ENCODE measurements at places on chromosomes 5 and 9.

DNA sequence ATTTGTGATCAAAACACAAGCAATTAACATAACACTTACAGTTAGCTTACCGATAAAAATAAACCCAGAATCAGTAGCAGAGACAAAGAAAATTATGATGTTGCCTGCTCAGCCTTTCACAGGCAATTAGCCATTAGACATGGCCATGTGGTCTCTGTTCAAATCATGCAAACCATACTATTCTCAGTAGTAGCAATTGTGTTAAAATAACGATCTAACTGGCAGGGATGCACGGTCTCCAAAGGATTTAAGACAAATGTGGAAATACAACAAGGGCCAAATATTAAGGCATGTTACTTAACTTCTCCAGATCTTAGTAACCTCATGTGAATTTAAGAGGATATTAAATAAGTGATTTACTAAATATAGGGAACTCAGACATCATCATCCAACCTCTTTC is 59.5 kb downstream of the PTBP3 start:
- DNase-seq = no peak

GRCh38 chr5:159227452-159227851 is 18.1 kb upstream of the RNF145 start:
- DNase-seq = no peak

GRCh38 chr9:116032683-116033440 is 120.7 kb upstream of the PAPPA start:
- no peak for DNase-seq

DNA sequence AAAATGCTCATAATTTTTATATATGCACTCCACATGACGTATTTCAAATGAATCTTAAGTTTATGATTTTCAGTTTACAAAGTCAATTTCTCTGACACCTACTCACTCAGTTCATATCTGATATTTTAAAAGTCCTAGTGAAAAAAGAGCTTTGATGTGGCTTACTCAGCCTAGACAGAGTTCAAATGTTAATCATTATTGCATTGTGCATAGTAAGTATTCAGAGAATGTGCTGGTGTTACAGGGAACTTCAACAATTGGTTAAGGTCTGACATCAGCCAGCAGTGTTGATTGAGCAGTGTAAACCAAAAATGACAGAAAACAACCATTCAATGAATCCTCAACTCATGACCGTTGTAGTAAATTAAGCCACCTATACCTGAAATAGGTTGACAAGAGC is 147.2 kb upstream of the LHFPL2 start:
- no peak for DNase-seq

- no peak for DNase-seq
Observed at GRCh38 chr9:125462861-125463291, 201.2 kb downstream of the GAPVD1 start.

- no peak for DNase-seq
Observed at GRCh38 chr9:103355000-103355399, 359.9 kb downstream of the CYLC2 start.

DNA sequence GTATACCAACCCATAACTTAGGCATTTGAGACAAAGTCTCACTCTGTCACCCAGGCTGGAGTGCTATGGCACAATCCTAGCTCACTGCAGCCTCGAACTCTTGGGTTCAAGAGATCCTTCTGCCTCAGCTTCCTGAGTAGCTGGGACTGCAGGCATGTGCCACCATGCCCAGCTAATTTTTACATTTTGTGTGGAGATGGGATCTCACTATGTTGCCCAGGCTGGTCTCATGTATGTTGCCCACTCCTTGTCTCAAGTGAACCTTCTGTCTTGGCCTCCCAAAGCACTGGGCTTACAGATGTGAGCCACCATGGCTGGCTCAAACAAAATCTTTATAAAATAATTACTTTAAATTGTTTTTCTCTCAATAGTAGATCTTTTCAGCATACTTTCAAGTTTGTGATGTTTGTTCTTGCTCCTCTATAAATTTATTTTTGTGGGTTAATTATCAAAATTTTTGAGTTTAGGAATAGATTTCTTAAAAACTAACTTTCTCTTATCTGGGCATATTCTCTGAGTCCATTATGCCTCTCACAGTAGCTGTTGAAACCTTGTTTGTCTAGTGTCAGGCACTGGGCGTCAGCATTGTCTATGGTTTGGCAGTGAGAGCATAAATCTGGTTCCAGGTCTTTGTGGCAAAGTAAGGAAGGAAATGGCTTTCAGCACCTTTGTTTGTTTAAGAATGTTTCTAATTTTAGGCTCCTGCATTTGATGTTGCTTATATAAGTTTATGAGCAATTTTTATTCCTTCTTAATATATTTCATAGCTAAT is 38.7 kb downstream of the NLN start:
- DNase-seq = no peak

DNA sequence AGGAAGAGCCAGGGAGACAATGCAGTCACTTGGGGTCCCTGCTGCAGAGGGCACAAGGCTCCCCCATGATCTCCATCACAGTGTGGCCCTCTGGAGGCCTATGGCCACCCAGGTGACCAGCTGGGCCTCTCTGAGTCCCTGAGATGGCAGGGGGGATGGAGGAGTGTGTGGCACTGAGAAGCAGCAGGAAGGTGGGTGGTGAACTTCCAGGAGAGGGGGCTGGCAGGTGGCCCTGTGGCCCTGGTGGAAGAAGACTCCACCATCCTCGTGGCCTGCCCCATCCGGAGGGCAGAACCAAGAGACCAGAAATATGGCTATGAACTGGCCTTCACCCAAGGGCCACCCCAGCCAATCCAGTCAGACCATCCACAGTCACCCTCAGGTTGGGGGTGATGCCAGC is 31.7 kb upstream of the AFAP1L1 start:
- no peak for DNase-seq

- DNase-seq = no peak
Observed at GRCh38 chr5:39190311-39191102, 28.9 kb downstream of the FYB1 start.

- peak; percentile 34 for DNase-seq
Observed at GRCh38 chr5:36688722-36689121, 82.3 kb downstream of the SLC1A3 start.

GRCh38 chr9:100602342-100602801 is 24.5 kb downstream of the CAVIN4 start:
- DNase-seq = peak; percentile 46

- no peak for DNase-seq
Observed at GRCh38 chr5:143019614-143020515, 249.7 kb downstream of the ARHGAP26 start.

GRCh38 chr9:38089387-38090165 is 20.5 kb upstream of the SHB start:
- DNase-seq = no peak

DNA sequence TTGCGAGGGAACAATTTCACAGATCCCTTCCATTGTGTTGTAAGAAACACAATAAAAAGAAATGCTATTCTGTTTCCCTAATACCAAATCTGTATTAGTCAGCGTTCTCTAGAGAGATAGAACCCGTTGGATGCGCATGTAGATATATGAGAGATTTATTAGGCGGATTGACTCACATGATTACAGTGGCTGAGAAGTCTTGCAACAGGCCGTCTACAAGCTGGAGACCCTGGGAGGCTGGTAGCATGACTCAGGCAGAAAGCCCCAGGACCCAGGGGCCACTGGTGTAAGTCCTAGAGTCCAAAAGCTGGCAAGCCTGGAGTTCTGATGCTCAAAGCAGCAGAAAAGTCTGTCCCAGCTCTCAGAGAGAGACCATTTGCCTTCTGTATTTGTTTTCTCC is 18.4 kb upstream of the IL17B start:
- no peak for DNase-seq

DNA sequence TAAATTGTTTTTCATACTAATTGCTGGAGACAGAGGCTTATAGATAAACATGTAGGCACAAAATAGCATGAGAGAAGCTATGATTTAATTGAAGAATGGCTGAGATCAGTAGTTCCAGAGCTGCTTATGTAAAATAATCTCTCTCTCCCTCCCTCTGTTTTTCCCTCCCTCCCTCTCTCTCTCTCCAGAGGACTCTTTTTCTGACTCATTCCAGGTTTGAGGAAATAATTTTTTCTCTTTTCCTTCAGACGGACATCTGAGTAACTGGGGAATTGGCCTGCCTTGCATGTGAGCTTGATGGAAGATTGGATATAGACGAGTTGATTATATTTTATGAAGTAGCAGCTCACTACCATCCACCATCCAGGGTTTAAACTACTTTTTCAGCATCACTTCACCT is 35.5 kb downstream of the KCTD16 start:
- DNase-seq = no peak

GRCh38 chr5:79301046-79301712 is 65.2 kb downstream of the JMY start:
- DNase-seq = no peak

DNA sequence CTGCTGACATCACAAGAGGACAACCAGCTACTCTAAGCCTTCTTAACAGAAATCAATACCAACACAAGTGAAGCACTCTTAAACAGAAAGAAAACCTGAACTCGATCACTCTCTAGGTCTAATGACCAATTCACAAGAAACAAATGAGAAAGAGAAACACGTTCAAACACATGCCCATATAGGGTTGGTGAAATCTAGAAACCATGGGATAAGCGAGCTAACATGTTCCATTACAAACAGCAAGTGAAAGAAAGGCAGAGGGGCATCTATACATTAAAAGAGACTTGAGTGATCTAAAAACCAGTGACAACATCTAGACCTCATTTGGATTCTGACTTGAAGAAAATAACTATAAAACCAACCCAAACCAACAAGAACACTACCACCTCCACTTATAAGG is 74.9 kb upstream of the RETREG1 start:
- DNase-seq = no peak

GRCh38 chr5:77400645-77401044 is 91.5 kb downstream of the WDR41 start:
- DNase-seq = no peak

DNA sequence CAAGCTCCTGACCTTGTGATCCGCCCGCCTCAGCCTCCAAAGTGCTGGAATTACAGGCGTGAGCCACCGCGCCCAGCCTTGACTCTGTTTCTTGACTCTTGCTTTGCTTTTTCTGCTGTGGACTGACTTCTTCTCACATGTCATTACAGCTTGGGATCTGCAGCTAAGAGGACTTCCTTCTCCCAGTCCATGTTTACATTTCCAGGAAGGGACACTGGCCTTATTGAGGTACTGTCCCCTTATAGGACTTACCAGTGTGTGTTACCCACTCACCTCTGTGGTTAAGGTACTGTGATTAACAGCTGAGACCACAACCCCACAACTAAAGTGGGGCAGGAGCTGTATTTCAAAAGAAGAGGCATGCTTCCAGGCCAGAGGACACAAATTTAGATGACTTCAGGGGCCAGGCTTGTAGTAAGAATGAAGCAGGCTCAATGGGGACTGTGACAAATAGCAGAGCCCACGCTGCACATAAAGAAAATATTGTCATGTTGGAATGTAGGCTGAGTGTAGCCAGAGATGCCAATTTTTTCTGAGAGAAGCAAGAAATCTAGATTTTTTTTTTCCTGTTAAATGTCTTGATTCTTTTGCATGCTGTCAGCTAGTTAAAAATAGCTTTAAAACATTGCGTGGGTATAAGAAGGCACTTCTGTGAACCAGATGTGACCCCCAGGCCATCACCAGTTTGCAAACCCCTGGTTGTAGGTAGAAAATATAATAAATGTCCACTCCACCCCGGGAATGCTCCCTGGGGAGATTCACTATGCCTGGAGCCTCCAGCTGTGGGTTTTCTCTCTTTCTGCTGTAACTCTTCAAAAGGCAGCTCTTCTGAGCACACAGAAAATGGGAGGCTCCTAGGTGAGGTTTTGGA is 75.0 kb downstream of the PTPDC1 start:
- DNase-seq = no peak

DNA sequence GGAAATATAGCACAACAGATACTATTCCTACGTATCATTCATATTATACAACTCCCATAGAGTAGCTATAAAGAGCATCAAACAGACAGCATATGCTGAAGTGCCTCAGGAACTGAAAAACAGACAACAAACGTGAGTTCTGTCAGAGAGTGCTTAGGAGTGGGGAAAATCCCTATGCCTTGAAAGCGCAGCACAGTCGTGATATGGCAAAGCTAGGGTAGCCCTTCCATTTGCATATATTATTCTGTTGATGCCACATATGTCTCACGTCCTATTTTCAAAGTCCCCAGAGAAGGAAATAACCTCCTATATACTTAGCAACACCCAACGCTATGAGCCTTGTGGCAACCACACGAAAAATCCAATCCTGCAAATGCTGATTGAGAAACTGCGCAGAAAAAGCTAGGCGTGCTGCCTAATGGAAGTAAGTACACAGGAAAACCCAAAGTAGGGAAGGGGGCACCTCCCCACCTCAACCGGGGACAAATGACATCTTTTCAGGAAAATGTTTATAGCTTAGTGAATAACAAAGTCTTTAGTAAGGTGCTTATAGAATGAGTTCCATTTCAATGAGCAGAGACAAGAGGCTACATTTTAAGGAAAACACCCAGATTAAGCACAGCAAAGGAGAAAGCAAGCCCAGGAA is 105.1 kb downstream of the MED10 start:
- DNase-seq = no peak

DNA sequence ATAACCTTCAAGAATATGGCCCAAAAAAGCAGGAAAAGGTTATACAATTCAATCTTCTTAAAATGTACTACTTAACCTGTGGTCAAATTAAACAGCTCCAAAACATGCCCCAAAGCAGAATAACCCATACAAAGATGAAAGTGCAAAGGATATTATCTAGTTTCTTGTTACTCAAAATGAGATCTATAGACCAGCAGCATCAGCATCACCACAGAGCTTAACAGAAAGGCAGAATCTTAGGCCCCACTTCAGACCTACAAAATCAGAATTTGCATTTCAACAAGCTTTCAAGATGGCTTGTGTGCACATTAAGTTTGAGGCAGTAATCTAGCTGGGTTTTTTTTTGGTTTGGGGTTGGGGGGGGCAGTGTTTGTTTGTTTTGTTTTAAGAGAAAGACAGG is 54.0 kb downstream of the SCAI start:
- DNase-seq = no peak

GRCh38 chr9:123738648-123739047 is 191.3 kb downstream of the DENND1A start:
- DNase-seq = no peak

- DNase-seq = peak; percentile 42
Observed at GRCh38 chr9:105138306-105138801, 106.1 kb upstream of the SLC44A1 start.

- peak; percentile 51 for DNase-seq
Observed at GRCh38 chr5:181100121-181100875, 30.7 kb downstream of the OR2V1 start.

DNA sequence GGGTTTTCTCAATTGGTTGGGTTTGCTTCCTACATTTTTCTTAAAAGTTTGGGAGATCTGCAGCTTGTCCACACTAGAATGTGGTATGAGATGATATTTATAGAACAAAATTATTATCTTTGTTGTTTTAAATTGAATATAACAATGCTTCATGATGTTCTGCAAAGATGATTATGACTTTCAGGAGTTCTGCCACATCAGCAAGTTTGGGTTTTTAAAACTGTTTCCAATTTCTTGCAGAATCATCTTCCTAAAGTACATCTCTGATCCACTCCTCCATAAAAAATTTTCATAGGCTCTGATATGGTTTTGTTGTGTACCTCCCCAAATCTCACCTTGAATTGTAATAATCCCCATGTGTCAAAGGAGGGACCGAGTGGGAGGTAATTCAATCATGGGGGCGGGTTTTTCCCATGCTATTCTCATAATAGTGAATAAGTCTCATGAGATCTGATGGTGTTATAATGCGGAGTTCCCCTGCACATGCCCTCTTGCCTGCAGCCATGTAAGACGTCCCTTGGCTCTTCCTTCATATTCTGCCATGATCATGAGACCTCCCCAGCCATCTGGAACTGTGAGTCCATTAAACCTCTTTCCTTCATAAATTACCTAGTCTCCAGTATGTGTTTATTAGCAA is 119.1 kb upstream of the PTGER4 start:
- DNase-seq = no peak

All from WTC11 (cell line).